ENCODE measurements at places on chromosomes 13 and 19. TPM values are rescaled to one million over a fixed set of nuclear protein-coding genes. Genes with fewer than 3 reads are reported as not detected.

TGFBR3L gene
- not detected for total RNA-seq

ADAMTS10 gene
- 7.6 TPM for total RNA-seq

GPR4 gene
- total RNA-seq = 6.3 TPM

CGB2 gene
- total RNA-seq = not detected

ZNF418 gene
- total RNA-seq = 9.3 TPM

EPSTI1 gene
- total RNA-seq = 12.8 TPM

LGALS7 gene
- not detected for total RNA-seq

GRCh38 chr13:96821381-96821780 is 172.9 kb downstream of the OXGR1 start:
- H3K36me3 ChIP-seq = no peaks in the 10 kb centered on the region
- H3K4me3 ChIP-seq = no peak overlapping the region
- no peaks in the 10 kb centered on the region for H3K27me3 ChIP-seq
- H3K27ac ChIP-seq = no peak overlapping the region
- DNase-seq = no peak
- H3K4me1 ChIP-seq = peaks cover 6% of the 10 kb centered on the region

- no peak within 1 kb of the TSS for H3K4me3 ChIP-seq
- H3K27me3 ChIP-seq = no peaks in the 10 kb centered on the region
- peak within 1 kb of the TSS; percentile 82 for H3K27ac ChIP-seq
These were observed at the start of gene HOOK2 for GRCh38 chr19:12774588-12775555. TSS of gene HOOK2 (minus strand) at chr19:12775552. CDS start at chr19:12775449, 103 bp downstream.

GRCh38 chr13:96104516-96104915 is 14.6 kb downstream of the HS6ST3 start:
- H3K4me3 ChIP-seq = no peak overlapping the region
- no peak for DNase-seq
- H3K36me3 ChIP-seq = no peaks in the 10 kb centered on the region

DNA sequence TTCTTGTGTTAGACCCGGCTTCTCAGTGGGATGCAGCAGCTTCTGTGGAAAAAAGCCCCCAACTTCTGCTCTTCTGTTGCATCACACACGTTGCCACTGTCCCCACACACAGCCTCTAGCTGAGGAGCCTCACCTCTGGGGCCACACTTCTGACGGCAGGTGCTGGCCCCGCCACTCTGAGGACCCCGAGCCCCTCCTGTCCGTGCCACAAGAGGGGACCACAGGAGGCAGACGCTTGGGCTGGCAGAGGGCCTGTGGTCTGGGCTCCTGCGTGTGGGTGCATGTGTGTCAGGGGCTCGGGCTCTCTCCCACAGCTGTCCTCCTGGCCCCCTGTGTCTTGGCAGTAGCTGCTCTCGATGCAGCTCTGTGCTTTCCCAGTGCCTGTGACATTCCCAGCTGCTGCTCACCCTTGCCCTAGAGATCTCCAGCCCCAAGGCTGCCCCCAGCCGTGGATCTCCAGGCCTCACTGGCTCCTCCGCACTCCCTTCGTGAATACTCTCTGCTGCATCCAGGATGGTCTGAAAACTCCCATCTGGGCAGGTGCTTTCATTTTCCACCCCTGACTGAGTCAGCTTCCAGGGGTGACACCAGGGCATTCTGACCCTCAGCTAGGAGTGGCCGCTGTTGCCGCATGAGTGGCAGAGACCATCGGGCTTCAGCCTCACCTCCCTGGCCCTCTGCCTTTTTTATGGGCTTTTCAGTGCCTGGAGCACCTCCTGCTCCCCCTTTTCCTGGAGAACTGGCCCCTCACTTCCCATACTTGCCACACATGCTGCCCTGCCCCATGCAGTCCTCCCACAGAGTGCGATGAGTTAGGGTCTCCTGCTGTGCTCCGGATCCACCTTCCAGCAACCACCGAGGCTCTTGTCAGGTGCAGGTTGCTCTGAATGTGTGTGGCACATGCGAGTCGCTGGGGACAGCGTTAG is 13.7 kb downstream of the MAU2 start:
- no peak overlapping the region for H3K27ac ChIP-seq
- no peaks in the 10 kb centered on the region for H3K4me1 ChIP-seq
- no peak overlapping the region for H3K4me3 ChIP-seq
- peaks cover 39% of the 10 kb centered on the region for H3K36me3 ChIP-seq
- DNase-seq = no peak
- H3K27me3 ChIP-seq = no peaks in the 10 kb centered on the region

DNA sequence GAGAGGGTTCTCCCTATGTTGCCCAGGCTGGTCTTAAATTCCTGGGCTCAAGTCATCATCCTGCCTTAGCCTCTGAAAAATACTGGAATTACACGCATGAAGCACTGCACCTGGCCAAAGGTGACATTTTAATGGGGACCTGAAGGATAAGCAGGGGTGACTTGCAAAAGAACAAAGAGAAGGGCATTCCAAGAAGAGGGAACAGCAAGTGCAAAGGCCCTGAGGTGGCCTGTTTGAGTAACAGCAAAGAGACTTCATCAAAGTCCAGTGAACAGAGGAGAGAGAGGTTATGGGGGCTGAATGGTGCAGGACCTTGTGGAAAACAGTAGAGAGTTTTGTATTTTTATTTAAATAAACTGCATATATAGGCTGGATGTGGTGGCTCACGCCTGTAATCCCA is 4.1 kb downstream of the CA11 start:
- no peaks in the 10 kb centered on the region for H3K27me3 ChIP-seq
- no peak overlapping the region for H3K4me3 ChIP-seq
- H3K4me1 ChIP-seq = peaks cover 22% of the 10 kb centered on the region
- no peak overlapping the region for H3K27ac ChIP-seq
- no peak for DNase-seq

DNA sequence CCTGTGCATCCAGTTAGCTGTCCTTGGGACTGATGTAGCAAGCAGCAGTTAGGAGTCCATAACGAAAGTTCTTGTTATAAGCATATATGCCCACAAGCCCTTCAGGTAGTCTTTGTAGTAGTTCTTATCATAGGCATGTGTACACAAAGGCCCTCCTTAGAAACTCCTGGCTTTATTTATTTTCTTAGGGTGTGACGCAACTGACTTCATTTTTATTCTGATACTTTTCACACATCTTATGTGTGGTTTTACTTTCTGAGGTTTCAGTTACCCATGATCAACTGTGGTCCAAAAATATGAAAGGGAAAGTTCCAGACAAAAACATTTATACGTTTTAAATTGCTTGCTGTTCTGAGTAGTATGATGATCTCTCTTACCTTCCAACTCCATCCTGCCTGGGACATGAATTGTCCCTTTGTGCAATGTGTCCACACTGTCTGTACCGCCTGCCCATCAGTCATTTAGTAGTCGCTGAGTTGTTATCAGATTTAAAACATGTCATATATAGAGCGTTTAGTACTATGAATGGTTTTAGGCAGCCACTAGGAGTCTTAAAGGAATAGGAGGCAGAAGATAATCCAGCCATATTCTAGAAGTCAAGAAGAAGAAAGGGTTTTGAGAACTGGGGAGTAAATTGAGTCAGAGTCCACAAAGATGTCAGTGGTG is 19.4 kb downstream of the GPC5 start:
- no peaks in the 10 kb centered on the region for H3K27me3 ChIP-seq
- no peak overlapping the region for H3K27ac ChIP-seq
- no peak for DNase-seq
- H3K4me3 ChIP-seq = no peak overlapping the region
- H3K4me1 ChIP-seq = no peaks in the 10 kb centered on the region

DNA sequence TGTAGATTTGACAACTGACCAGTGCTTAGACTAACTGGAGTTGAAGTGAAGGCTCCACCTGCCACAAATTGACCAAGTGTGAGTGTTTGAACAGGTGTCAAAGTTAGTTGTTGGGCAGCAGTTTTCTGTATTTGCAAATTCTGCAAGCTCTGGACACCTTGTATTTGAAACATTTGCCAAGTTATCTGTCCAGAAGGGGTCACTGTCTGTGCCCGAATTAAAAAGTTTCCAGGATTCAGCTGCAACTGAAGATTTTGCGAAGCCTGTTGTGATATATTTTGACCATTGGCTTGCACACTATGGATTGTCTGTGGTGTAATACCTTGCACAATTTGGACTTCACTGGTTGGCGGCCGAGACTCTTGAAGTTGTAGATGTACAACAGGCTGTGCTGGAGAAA is 1690.7 kb downstream of the SLITRK5 start:
- no peaks in the 10 kb centered on the region for H3K4me1 ChIP-seq
- H3K4me3 ChIP-seq = no peak overlapping the region
- no peaks in the 10 kb centered on the region for H3K36me3 ChIP-seq
- no peak overlapping the region for H3K27ac ChIP-seq
- H3K27me3 ChIP-seq = no peaks in the 10 kb centered on the region

DNA sequence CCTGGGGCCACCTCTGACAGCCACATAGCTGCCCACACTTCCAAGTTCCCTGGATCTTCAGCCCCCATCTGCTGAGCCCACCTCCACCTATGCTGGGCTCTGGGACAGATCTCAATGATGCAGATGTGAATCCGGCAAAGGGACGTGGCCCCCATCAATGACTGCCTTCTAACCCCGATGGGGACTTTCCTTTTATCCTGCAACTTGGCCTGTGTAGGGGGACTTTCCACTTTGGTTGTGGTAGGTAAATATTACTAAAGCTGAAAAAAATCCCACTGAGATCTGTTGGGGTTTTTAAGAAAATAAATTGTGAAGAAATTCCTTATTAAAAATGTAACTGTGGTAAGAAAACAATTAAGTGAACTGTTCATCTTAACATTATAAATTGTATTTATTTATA is 20.8 kb upstream of the ASPDH start:
- no peaks in the 10 kb centered on the region for H3K4me1 ChIP-seq
- H3K27ac ChIP-seq = no peak overlapping the region
- H3K36me3 ChIP-seq = no peaks in the 10 kb centered on the region
- no peaks in the 10 kb centered on the region for H3K27me3 ChIP-seq
- no peak for DNase-seq

DNA sequence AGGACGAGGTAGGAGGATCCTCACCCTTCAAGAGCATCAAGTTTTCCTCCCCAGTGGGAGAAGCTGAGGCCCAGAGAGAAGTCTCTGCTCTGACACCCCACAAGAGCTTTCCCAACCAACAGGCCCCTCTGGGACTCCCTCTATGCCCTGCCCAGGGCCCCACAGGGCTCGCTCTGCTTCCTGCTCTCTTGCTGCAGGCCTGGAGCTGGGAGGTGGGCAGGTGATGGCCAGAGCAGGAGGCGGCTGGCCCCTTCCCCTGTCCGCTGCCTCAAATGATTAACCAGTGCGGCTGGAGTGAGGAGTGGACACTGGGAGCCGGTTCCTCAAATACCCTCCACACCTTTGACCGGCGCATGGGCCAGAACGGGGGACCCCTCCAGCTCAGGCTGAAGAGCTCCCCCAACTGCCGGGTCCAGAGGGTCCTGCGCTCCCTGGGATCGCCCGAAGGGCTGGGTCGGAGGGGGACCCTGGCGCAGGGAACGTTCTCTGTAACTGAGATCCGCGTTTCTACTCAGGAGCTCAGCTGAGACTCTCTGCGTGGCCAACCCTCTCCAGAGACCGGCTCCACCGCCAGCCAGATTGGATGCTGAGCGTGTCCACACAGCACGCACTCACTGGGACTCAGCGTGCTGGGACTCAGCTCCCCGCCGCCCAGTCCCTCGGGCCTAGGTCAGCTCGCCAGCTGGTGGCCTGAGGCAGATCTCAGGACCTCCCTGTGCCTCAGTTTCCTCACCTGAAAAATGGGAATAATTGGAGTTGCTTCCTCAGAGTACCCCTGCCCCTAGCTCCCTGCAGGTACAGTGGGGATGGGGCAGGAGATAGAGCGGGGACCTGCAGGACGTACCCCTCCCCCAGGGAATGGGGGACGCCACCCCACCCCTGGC is 6.7 kb upstream of the ONECUT3 start:
- peaks cover 9% of the 10 kb centered on the region for H3K4me1 ChIP-seq
- no peak for DNase-seq
- no peak overlapping the region for H3K4me3 ChIP-seq
- peaks cover 41% of the 10 kb centered on the region for H3K27me3 ChIP-seq

- H3K4me1 ChIP-seq = peaks cover 16% of the 10 kb centered on the region
- H3K27me3 ChIP-seq = no peaks in the 10 kb centered on the region
- H3K27ac ChIP-seq = peak overlapping the region; percentile 81
- no peak for DNase-seq
- no peaks in the 10 kb centered on the region for H3K36me3 ChIP-seq
These were observed 216 bp downstream of the SH2D3A start for GRCh38 chr19:6767081-6767356.

Data from thyroid gland (tissue), 4 donors.